ENCODE measurements at places on chromosomes 3 and 15.

- DNase-seq, result no peak
Measured at GRCh38 chr3:13023235-13023970, 49.8 kb downstream of the IQSEC1 start.

DNA sequence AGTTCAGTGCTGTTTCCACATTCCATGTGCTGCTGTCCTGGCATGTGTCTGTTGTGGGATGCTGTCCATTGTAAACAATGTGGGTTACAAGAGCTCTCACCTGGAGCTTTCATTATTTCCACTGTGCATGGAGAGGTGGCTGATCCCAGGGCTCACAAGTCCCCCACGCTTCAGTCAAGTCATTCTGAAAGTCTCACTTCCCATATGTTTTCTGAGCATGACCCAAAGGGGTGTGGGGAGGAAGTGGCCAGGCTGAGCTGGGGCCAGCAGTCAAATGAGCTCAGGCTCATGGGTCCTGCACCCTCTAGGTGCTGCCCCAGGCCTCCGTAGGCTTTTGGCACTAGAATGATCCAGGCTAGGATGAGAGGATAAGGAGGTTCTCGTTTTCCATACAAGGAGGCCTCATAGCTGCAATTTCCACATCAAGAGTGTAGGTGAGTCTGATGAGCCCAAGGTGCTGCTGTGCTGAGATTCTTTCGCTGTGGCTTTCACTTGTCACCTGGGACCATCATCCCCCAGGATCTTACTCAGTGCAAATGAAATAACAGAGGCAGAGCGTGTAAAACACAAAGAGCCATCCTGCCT is 22.0 kb downstream of the STARD5 start:
- peak; percentile 62 for DNase-seq

DNA sequence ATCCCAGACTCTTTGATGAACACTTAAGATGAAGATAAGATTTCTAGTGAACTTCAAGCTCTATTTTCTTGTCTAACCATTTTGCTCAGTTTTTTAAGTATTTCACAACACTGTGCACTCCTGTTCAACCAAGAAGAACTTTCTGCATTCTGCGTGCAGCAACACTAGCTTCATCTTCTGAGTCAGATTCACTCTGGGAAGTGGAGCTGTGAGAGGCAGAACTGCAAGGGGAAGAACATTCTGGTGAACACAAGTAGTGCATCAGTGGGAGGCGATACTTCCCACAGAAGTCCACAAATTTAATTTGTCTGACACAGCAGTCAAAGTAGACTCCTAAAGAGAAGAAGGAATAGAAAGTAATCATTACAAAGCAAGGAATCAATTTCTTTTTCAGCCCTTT is 18.1 kb downstream of the LRRC58 start:
- no peak for DNase-seq

DNA sequence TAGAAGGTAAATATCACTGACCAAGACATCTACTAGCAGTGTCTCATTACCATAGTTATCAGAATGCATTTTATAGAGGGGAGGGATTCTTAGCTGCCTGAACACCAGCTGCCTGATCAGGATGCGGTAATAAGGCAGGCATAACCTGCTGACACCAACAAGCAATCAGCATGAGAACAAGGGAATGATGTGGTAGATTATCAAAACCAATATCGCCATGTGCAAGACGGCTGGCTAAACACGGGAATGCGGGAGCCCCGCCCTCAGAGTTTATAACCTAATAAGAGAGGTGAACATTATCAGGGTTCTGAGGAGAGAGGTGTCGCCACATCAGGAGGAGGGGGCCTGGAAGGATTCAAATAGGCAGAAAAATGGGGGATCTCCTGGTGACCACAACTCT is 20.5 kb downstream of the B4GALT4 start:
- DNase-seq, result no peak

All from activated T-cell treated with anti-CD3 and anti-CD28 coated beads, Interleukin-2, amount 50 U/mL, for 72 hours (primary cell).